ENCODE measurements at places on chromosomes 16 and 17.

GRCh38 chr16:2460391-2460713, 443 bp downstream of the TEDC2 start:
- no peak for DNase-seq

- no peak for DNase-seq
Measured at GRCh38 chr17:43662413-43663141, 855 bp upstream of the MEOX1 start.

- no peak for DNase-seq
Measured at GRCh38 chr17:76497979-76498875, 3.0 kb downstream of the RHBDF2 start.

- no peak for DNase-seq
Measured at GRCh38 chr17:1714980-1715802, 5.0 kb upstream of the TLCD2 start.

DNA sequence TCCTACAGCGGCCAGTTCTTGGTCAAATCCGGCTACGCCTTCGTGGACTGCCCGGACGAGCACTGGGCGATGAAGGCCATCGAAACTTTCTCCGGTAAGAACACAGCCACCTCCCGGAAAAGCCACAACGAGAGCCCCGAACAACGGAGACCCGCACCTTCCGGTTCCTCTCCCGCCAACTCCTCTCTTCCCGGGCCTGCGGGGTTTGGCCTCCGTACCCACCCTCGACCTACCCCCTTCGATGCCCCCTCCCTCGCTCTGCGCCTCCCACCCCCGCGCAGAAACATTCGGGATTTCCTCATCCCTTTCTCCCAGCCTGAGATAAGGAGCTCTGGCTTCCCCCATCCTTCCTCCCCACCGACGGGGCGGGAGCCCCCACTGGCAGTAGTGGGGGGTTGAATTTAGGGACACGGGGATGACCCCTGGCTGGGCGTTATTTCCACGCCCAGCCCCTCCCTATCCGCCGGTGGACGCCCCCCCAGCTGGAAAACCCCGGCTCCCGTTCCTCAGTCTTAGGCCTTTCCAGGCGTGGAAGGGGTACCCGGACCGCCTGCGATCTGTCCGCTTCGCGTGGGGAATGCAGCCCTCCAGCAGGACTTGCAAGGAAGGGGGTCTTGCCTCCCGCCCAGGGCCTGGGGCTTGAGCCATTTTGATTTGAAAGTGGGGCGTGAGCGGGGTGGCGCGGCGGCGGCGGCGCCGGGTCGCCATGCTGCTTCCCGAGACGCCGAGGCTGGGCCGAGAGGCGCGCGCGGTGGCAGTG, 822 bp downstream of the IGF2BP1 start:
- DNase-seq = no peak

DNA sequence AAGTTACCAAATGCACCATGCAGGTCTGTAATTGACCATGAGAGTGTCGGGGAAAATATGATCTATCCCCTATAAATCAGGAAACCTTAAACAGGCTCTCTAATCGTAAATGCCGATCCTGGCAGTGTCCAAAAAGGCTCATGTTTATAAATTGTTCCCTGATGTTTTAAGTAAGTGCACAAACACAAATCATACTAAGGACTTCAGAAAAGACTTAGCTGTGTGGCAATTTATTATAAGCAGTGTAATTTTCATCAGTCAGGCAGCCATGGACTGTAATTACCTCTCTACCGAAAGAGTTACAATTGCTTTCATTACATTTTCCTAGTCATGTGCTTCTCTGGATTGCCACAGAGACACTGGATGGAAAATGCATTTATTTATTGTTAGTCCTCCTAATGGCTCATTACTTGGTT, 73.4 kb upstream of the COX10 start:
- no peak for DNase-seq

- DNase-seq = no peak
Measured at GRCh38 chr17:71966459-71967313, 154.1 kb upstream of the SOX9 start.

GRCh38 chr17:37673386-37673785, 30.1 kb upstream of the DDX52 start:
- no peak for DNase-seq

GRCh38 chr16:57022445-57022844, 33.1 kb downstream of the NLRC5 start:
- no peak for DNase-seq

GRCh38 chr17:81528651-81529436, 667 bp downstream of the FSCN2 start:
- DNase-seq = no peak

- DNase-seq = no peak
Measured at GRCh38 chr16:22321340-22322001, 24.3 kb downstream of the POLR3E start.

DNA sequence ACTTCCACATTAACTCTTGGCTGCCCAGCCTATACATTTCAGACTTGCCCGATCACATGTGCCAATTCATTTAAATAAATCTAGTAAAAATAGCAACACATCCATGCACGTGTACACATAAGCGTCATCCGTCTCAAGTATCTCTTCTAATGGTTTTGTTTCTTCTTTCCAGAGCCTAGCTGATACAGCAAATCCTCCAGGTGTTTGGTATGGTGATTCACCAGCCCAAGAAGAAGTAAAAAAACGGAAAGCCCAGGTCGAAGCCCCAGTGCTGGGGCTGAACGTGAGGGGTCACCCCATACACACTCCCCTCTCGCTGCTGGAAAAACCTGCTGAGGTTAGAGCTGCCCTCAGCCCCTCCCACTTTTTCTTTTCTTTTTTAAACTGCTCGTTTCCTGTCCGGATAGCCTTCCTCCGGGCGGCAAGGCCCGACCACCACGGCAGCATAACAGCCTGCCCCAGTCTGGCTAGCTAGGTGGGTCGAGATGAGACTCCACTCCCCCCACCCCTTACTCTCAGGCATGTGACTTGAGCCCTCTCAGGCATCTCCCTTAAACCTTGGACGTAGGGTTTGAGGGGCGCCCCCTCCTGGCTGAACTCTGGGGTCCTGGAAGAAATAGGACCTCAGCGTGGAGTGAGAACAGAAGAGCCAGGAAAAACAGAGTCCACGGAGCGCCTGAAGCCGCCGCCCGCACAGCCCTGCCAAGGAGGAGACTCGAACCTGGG, 13.9 kb upstream of the OR1F1 start:
- no peak for DNase-seq

DNA sequence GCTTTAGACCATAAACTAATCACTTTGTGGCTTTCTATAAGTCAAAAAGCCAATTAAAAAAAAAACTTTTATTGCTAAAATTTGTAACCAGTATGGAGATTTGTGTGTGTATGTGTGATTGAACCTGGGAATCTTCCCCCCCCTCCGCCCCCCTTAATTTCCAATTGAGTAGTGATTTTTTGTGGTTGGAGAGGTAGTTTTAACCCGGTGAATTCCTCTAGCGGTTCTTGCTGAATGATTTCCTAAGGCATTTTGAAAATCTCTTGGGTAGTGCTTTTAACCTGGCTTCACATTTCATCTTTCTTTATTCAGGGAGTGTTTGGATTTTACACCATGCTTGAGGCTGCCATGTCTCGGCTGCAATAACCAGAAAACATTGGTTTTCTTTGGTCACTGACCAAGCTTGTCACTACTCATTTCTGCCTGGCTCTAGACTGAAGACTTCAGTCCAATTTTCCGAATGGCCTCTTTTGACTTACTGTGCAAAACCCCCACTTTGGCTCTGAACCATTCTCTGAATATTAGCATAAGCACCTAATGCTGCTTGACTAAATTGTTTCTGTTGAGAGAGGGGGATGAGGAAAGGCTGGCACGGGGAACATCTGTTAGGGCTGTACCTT, 35.6 kb downstream of the PRKCA start:
- no peak for DNase-seq

DNA sequence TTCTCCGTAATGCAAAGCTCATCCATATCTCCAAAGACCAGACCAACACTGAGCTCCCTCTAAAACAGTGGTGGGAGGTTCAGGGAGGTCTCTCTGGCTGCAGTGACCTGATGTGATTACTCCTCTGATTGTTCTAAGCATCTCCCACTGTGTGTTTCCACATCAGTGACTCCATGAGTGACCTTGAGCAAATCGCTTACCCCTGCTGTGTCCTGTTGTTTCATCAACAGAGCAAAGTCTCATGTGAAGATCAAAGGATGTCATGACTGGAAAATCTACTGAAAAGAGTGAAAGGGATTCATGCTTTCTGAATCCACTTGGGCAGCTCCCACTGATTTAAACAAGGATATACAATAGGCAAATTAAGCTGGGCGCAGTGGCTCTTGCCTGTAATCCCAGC, 352.9 kb downstream of the TMEM114 start:
- no peak for DNase-seq

GRCh38 chr17:80356231-80356856, 58.6 kb upstream of the ENDOV start:
- no peak for DNase-seq

DNA sequence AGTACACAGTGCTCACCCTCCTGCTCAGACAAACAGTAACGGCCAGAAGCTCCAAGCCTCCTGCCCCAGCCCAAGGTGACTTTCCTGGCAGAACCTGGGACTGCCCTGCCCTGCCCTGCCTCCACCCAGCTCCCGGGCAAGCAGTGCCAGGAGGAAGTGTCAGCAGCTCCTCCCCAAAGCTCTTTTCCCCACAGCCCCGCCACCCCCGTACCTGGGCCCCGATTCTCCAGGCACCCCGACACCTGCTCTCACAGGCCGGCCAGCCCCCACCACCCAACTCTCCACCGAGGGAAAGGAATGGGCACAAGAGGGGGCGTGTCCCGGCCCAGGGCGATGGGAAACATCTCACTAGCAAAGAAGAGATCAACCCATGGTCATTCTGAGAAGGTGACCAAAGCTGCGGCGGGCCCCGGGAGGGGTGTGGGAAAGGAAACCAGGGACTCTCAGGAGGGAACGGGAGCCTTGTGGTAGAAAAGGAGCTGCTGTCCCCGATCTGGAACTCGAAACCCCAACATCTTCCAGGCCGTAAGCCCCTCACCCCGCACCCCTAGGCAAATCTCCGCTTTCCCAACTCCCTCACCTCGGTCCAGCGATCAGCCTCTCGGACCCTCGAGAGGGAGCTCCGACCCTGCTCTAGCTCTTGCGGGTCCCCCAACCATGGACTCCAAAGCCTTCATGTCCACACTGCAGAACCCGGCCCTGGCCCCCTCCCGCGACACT, 1.2 kb downstream of the BCAR1 start:
- no peak for DNase-seq

DNA sequence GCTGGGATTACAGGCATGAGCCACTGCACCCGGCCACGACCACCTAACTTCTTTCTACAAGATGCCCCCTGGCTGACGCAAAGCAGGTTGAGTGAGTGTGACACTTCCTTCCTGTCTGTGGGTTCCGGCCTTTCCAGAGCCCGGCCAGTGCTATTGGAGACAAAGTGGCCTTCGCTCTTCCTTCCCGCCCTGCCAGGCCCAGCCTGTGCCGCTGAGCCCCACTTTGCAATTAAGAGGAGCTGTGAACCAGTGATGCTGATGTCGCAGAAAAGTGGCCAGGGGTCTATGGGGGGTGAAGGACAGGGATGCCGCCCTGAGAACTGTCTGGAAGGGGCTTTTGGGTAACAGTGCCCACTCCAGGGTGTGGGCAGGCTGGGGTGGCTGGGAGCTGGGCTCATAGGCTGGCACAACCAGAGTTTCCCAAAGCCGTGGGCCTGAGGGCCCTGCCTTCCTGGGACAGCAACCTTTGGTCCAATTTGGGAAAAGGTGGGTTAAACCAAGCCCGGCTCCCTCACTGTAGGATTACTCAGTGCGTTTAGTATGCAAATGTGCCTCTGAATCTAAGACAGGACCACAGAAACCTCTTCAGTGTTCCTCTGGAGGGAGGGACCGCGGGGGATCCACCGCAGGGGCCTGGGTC, 174.9 kb downstream of the SEC14L1 start:
- no peak for DNase-seq

GRCh38 chr17:78356101-78356713, 3.7 kb downstream of the SOCS3 start:
- DNase-seq = no peak

DNA sequence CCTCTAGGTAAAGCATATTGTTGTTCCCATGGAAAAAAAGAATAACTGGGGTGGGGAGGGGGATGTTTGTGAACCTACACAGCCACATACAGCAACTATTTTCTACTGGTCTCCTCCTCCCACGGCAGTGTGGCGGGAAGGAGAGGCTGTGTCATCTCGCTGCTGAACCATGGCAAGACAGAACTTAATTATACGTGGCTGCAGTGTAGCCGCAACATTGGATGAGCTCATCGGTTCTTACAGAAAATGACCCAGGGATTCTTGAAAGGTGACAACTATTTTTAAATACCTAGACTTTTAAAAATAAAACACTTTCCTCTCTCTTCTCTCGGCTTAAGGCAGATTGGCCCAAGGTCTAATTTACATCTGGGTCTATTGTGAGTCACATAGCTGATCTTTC, 19.8 kb upstream of the TEKT3 start:
- DNase-seq = no peak

DNA sequence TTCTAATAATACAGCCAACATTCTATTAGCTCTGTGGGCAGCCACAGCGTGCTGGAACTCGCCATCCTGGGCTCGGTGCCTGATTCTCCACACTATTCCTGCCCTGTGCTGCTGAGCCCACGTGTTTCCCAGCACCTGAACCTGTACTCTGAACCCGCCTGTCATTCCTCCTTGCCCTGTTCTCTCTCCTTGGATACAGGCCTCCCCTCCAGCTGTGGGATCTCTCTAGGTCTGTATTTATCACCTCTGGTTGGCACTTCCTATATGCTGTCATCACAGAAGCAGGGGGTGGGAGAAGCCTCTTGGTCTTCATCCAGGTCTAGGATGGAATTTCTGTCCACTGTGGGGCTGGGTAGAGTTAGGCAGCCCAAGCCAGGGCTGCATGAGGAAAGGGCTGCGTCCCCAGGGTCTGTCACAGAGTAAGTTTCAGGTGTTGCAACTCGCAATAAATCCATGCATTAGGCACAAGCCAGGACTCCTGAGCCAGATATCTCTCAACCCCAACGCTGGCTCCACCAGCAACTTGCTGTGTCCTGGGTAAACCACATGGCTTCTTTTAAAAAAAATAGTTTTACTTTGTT, 56.0 kb downstream of the ABAT start:
- no peak for DNase-seq

DNA sequence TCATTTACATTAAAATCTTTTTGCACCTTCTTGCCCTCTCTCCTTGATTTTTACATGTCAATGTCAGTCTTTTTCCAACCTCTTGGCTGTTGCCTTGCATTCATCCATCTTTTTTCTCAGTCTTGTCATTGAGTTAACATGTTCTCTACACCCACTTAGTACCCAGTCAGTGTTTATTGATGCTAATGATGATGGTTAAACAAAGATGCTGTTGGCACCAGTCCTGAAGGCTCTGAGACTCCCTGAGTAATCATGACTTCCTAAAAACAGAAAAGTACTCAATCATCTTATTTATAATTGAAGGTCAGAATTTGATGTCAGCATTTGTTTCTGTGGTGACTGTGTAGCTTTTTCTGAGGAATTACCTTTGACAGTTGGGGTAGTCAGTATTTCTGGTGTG, 104.5 kb downstream of the NLK start:
- DNase-seq = no peak

DNA sequence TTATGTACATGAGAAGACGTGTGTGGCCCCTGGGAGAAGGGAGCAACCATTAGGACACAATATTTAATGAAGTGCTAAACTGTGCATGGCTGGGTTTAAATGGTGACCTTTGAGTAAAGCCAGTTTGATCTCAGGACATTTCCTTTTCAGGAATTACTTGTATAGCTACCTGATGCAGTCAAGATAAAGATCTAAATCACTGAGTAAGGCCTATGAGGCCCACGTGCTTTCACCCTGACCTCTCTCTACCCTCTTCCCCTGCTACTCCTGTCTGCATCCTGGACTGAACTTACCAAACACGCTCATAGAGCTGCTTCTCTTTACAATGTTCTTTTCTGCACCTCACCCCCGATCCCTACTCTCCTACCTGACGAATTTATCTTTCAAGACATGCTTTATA, 98.9 kb downstream of the GRIN2A start:
- DNase-seq = no peak

GRCh38 chr17:56892333-56892732, 21.5 kb downstream of the TRIM25 start:
- no peak for DNase-seq

Data from esophagus squamous epithelium (tissue), 5 donors.